ENCODE measurements at places on chromosomes 7 and 10.

GRCh38 chr7:30965372-30965771 is 1.6 kb downstream of the GHRHR start:
- DNase-seq: no peak

- no peak for DNase-seq
Observed at GRCh38 chr7:156475179-156475578, 165.4 kb upstream of the RNF32 start.

DNA sequence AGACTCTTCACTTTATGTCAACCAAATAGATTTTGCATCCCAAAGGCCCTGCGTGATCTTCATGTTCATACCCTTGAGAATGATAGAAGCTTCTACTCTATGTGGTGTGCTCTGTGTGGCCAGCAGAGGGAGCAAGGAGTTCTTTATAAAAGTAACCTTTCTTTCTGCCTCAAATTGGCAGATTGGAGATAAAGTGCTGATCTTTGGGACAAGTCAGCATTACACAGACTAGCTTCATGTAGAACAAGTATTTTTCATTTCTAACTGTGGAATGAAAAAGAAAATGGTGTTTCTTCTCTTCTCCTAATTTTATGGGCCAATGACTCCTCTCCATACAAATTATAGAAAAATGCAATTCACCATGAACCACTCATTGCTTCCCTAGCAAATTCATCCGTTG is 1214.1 kb downstream of the SORCS1 start:
- DNase-seq: peak; percentile 1

- no peak for DNase-seq
Observed at GRCh38 chr7:42274053-42274452, 37.0 kb upstream of the GLI3 start.

GRCh38 chr10:29576681-29577080 is 58.1 kb downstream of the SVIL start:
- no peak for DNase-seq

DNA sequence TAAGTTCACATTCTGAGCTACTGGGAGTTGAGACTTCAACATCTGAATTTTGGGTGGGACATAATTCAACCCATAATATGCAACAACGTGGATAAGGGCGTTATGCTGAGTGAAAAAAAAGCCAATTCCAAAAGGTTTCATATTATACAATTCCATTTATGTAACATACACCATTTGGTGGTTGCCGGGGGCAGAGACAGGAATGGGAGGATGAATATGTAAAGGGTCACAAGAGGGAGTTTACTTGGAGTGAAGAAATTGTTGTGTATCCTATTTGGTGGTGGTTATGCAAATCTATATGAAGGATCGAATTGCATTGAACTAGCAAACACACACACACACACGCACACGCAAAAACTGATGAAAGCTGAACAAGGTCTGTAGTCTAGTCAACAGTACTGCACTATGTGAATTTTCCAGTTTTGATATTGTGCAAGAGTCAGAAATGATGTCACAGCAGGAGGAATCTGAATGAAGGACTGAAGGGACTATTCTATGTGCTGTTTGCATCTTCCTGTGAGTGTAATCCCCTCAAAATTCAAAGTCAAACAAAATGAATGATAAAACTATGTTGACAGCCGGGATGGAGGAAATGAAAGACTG is 249.2 kb upstream of the HABP2 start:
- no peak for DNase-seq

DNA sequence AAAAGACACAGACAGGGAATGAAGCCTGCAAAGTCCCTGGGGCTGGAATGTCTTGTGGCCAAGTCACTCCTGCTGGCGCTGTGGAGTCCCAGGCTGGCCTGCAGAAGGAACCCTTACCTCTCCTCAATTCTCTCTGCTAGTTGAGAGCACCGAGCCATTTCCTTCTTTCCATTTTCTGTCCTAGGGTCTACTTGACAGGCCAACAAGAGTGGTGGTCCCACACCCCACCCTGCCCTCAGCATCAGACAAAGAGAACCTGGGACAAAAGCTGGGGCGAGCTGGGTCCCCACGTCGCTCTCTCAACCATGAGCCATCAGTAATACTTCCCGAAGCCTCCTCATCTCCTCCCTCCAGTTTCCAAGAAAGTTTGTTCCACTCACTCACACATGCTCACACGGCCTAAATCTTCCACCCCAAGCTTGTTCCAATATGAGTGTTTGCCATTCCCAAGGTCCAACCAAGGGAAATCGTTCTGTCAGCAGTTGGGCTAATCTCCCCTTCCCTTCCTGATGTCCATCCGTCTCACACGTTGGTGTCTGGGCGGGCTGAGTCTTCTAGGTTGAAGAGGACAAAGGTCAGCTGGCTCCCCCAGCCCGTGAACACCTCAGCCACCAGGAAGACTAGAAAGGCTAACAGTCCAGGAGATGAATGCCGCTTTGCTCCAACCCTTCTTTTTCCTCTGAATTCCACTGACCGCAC is 44.3 kb downstream of the CLEC2L start:
- DNase-seq: no peak

- peak; percentile 65 for DNase-seq
Observed at GRCh38 chr7:43758029-43758821, at the start of gene BLVRA. BLVRA (plus strand) TSS chr7:43758680; CDS start chr7:43771159, 12,479 bp downstream.

GRCh38 chr7:130881799-130882141 is 147.8 kb upstream of the KLF14 start:
- no peak for DNase-seq

GRCh38 chr10:70241081-70241480 is 7.9 kb upstream of the PPA1 start:
- DNase-seq: no peak

DNA sequence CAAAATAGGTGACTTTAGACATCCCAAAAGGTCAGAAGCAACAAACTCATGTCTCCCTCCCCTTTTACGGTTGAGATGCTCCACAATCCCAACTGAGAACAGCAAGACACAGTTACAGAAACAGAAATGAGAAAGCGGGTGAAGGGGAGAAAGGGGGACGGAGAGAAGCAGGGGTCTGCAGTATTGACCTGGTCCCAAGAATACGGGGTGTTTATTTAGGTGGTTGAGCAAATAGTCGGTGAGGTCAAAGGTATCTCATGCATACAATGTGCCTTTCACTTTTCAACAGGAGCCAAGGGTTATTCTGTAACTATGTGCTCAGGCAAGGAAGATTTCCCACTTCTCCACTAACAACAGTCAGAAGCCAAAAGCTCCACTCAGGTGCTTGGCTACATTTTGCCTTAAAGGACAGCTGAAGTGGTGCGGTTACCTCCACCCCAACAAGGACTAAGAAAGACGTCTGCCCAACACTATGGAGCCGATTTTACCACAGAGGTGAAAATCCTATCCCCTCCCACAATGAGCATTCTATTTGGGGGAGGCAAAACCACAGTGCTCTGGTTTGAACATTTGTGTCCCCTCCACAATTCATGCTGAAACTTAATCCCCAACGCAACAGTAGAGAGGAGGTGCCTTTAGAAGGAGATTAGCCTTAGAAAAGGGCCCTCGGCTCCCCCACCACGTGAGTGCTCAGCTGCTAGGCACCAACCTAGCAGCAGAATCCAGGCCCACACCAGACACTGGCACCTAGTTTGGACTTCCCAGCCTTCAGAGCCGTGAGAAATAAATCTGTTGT is 77.9 kb downstream of the PARD3 start:
- DNase-seq: no peak

DNA sequence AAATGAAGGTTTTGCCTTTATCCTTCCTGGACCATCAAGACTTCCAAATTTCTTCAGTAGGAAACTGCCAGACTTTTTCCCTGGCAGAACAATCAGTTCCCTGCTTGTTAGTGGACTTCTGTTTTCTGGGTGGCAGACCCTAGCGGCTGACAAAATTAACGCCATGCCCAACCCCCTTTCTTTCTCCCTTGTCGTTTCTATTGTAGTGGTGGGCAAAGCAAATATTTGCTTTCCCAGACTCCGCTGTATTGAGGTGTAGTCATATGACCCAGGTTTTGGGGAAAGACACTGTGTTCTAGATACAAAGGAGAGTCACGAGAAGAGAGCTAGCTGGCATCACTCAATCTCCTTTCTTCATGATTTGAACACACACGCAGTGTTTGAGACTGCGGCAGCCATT is 7.7 kb downstream of the PON2 start:
- no peak for DNase-seq

DNA sequence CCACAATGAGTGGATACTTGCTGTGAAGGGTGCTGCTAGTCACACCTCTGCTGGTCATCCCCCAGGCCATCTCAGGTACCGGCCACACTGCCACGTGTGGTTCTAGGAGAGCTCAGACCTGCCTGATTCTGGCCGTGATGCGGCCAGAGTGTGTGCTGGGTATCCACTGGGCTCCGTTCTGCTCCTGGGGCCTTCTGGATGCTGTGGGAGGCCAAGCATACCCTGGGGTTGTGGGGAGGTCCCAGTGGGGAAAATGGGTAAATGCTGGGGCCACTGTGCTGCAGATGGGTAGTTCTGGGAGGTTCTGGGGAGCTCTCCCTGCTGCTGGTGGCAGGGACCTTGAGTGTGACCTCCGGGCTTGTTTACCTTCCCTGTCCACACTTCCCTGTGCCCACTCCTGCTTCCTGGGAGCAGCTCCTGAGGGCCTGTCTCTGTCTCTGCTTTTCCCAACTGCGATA is 318.4 kb downstream of the GLRX3 start:
- DNase-seq: no peak

GRCh38 chr7:8190119-8190895 is 71.7 kb downstream of the ICA1 start:
- peak; percentile 41 for DNase-seq

- DNase-seq: no peak
Observed at GRCh38 chr10:77350711-77351119, 286.9 kb downstream of the KCNMA1 start.

- DNase-seq: no peak
Observed at GRCh38 chr10:61733358-61733940, 70.7 kb downstream of the CABCOCO1 start.

GRCh38 chr10:102467971-102468438 is 16.7 kb upstream of the C10orf95 start:
- no peak for DNase-seq

DNA sequence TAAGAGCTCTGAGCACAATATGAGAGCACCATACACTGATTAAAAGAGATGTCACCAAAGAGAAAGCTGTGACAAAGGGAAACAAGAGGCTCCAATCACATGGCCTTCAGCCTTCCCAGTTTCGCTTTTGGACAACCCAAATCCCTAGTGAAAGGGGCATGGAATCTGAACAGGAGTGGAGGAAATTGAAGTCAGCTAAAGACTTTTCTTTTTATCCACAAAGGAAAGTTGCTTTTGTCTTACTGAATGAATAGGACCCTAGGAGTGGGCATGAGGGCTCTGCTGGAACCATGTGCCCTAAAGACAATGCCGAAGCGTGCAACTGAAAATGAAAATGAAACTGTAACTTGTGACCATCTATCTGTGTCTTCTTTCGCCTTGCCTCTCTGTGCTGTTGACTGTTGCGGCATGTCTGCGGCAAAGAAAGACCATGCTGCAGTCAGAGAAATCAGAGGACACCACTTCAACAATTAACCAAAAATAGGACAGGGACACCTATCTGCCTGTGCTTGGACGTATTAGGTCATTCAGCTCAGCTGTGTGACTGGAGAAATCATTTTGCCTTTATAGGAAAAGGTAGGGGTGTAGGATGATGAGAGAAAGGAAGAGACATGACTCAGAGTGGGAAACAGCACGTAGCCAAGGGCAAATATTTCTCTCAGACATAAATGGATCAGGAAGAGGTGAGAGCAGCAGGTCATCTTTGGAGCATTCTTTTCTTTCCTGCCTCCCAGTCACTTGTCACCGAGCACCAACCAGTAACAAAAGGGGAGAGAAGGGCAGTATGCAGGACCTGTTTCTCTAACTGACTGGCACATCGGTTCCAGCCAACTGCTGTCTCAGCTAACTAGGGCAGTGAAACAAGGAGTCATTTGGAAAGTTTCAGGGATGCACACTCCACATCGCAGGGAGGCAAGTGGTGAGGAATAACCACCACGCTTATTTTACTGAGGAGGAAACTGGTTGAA is 12.3 kb downstream of the CAV2 start:
- DNase-seq: no peak

- DNase-seq: no peak
Observed at GRCh38 chr10:88033385-88033784, 170.0 kb downstream of the PTEN start.

- no peak for DNase-seq
Observed at GRCh38 chr7:4202954-4203353, 479.1 kb upstream of the FOXK1 start.

GRCh38 chr7:43491984-43492383 is 90.9 kb upstream of the STK17A start:
- no peak for DNase-seq

DNA sequence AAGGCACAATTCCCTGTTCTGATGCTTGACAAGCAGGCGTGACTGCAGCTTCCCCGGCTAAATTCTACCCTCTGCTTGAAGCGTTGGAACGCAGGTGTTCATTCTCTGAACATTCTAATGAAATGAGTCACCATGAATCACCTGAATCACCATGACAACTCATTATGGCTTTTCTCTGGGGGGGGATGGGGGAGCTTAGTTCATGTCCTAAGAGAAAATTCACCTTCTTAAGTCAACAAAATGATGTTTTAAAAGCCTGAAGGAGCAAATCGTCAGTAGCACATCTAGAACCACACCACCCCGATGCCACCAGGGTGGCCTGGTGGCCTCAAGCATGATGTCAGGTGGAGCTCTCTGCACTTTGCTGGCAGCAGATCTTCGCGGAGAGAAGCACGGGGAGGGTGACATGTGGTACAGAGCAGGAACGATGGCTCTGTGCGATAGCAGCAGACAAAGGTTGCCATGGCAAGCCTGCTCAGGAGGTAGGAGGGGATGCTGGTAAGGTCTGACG is 33.7 kb downstream of the DDC start:
- no peak for DNase-seq

DNA sequence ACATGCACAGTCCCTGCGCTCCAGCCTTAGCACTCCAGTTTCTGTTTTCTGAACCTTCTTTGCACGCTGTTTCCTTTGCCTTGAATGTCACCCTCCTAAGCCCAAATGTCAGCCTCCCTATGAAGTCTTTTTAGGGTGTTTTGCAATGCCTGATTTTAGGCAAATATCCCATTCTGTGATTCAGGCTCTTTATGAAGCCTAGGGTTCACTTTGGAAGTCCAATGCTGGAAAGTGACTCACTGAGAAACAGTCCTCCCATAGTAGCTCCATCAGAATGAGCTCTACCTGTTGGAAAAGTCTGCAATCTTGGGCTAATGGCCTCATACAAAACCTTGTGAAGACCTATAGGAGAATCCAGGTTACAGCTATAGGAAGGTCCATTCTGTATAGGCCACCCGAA is 5.3 kb downstream of the LAMB4 start:
- DNase-seq: no peak

- no peak for DNase-seq
Observed at GRCh38 chr10:86715836-86716235, 40.6 kb upstream of the BMPR1A start.

GRCh38 chr7:97024209-97025129 is at the start of gene DLX5:
DLX5 (minus strand) TSS chr7:97024831; CDS start chr7:97024623, 208 bp downstream.
- no peak for DNase-seq

Measured in stimulated activated CD4-positive, alpha-beta T cell treated with anti-CD3 and anti-CD28 coated beads, Interleukin-12 subunit alpha, Interleukin-12 subunit beta, amount 100 ng/mL, for 4 hours (primary cell).